HFFc6 (cell line): ENCODE measurements at places on chromosomes 5 and 9.

DNA sequence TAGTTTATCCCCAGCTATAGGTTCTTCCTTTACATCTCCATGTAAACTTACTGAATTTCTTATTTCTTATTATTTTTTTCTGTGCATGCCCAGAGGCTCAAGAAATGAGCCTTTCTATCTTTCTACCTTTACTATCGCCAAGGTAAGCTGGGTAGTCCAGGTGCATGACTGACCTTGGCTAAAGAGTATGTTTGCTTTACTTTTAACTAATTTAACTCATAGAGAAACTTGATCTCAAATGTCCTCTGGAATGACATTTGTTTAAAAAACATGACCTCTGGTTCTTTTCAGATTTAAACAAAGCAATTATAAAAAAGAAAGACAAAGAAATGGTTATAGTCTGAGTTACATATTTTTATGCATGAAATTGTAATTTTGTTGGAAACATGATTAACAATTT is 397 bp downstream of the C6 start:
- no peak for DNase-seq

DNA sequence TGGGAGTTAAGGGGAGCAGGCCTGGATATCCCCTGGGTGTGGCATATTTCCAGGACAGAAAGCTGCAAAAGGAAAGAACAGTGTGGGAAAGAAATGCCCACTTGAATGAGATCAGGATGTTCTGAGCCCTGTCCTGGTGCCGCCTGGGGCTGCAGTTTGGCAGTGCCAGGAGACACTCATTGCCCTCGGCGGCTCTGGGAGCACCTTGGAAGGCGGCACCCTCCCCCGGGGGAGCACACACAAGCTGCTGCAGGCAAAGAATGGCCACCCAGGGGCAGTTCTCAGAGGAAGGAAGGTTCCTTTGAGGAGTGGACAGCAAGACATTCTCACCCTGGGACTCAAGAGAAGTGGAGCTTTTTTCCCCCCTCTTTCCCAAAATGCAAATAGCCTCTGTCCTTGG is 305.3 kb downstream of the NTRK2 start:
- DNase-seq = no peak

- no peak for DNase-seq
These were observed 421.6 kb upstream of the SGCD start for GRCh38 chr5:155905364-155905763.

DNA sequence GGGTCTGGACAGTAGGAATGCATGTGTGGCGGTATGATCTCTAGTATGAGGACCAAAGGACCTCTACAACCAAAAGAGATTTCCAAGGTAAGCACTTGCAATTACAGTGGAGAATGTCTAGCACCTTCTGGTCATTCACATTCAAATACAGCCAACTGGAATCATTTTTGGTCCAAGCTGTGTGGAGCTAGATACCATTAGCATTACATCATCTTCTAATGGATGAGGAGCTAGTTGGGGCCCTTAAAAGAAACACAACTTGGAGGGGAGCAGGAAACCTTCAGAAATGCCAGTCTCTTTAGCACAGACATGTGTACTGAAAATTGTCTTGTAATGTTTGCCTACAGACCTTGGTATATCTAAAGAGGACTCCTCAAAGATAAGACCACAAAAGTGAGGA is 244.7 kb downstream of the BNC2 start:
- DNase-seq = peak; percentile 40

GRCh38 chr5:42992088-42992879 is 47.8 kb downstream of the ANXA2R start:
- peak; percentile 40 for DNase-seq

DNA sequence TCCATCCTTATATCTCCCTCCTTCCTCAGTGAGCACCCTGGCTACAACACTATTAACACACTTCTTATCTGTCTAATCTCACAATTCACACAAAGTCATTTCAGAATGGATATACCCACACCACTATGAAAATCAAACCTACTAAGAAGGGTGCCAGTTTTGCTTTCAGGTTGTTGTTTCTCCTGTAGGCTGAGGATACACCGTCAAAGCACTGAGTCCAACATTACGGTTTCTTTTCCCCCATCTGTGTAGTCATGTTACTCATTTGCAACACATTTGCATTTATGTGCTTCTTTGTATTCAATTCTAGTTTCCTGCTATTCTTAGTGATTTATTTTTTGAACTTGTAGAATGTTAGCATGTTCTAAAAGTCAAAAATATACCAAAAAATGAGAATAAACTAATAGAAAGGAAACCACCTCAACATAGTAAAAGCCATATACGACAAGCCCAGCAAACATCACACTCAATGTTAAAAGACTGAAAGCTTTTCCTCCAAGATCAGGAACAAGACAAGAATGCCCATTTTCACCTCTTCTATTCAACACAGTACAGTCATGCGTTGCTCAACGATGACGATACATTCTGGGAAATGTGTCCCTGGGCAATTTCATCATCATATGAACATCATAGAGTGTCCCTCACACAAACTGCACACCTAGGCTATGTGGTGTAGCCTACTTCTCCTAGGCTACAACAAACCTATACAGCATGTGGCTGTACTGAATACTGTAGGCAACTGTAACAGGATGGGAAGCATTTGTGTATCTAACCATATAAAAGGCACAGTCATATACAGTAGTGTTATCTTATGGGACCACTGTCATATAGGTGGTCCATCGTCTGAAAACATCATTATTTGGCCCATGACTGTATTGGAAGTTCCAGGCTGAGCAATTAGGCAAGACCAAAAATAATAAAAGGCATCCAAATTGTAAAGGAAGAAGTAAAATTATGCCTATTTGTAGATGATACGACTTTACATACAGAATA is 6.3 kb downstream of the ROR2 start:
- no peak for DNase-seq

DNA sequence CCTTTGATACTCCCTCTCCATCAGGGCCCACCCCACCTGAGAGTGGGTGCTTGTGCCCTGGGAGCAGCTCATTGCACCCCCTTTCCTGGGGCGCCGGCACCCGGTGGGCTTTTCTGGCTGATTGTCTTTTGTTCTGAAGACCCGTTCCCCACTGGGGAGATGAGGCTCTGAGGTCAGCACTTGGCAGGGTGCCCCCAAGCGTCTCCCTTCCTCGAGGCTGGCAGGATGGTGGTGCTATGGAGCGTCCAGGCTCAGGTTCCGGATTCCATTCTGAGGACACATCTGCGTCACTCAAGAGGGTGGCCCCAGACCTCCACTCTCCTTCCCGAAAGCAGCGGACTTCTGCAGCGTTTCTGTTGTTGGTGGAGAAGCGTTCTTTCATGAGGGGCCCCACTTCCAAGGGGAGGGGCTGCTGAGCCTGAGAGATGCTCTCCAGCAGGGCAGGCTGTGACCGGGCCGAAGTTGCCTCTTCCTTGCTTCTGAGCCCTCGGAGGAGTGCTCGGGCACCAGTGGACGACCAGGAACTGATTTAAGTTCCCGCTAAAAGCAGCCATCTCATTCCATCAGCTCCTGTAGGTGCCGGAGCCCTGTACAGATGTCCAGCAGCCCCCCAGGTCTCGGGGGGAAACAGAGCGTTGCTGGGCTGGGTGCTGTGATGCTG is 42.2 kb downstream of the COL5A1 start:
- DNase-seq = no peak

DNA sequence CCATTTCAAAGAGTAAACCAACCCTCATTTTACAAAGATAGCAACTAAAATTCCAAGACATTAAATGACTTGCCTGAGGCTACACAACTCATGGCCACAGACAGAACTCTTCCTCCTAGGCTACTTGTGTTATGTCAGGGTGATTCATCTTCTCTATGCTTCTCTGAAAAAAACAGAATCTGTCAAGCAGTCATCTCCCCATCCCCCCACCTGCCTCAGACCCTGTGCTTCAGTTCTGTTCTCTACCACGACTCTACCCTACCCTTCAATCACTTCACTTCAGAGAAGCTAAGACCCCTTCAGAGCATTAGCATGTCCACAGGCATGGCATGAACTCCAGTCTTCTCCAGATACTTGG is 277.7 kb upstream of the PTGER4 start:
- peak; percentile 87 for DNase-seq

- DNase-seq = no peak
These were observed 93.7 kb downstream of the JAKMIP2 start for GRCh38 chr5:147688656-147689356.

- no peak for DNase-seq
These were observed 21.0 kb upstream of the SUSD3 start for GRCh38 chr9:93037476-93037971.

DNA sequence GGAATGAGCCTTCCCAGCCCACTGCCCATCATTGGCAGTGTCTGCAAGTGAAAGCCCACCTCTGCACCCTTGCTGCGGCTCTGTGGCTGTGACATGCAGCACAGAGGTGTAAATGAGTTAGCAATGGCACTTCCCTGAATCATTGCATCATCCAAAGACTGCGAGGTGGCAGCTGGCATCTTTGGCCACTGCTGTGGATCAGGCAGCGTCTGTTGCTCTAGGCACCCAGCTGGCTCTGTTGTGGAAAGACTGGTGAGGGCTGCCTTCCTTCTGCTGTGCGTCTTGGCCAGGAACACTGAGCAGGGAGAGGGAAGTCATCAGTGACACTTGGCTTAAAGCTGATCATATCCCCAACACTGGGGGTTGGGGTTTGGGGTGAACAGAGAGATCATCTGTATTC is 64.5 kb downstream of the MFAP3 start:
- no peak for DNase-seq

DNA sequence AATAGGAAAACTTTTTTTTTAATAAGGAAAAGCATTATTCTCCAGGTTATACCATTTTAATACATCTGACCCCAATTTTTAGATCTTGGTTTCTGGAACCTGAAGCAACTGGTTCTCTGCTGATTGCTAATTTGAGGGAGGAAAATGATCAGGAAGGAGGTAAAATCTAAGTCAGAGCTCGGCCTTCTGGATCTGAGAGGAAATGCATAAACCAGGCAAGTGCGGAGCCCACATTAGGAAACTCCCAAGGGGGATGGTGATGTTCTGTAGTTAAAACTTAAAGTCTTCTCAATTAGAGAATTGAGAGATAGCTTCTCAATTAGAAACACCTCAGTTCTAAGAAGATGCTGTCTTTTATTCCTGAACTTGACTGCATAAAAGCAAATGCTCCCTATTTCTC is 113.5 kb downstream of the TSSK1B start:
- DNase-seq = no peak

DNA sequence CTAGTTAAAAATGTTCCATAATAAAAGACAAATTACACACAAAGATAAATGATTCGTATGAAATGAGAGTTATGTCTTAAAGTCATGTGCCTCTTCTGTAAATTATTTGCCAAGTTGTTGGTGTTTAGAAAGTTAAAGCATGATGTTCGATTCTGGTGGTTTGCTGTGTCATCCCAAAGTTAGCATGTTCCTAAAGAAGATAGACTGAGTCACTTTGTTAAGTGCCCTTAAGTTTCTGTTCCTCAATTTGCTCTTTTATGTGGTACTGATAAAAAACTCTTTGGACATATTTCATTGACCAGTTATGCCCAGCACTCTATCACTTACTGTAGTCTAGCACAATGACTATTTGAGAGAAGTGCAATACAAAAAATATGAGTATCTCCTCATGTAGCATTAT is 366.9 kb upstream of the ZNF608 start:
- no peak for DNase-seq

DNA sequence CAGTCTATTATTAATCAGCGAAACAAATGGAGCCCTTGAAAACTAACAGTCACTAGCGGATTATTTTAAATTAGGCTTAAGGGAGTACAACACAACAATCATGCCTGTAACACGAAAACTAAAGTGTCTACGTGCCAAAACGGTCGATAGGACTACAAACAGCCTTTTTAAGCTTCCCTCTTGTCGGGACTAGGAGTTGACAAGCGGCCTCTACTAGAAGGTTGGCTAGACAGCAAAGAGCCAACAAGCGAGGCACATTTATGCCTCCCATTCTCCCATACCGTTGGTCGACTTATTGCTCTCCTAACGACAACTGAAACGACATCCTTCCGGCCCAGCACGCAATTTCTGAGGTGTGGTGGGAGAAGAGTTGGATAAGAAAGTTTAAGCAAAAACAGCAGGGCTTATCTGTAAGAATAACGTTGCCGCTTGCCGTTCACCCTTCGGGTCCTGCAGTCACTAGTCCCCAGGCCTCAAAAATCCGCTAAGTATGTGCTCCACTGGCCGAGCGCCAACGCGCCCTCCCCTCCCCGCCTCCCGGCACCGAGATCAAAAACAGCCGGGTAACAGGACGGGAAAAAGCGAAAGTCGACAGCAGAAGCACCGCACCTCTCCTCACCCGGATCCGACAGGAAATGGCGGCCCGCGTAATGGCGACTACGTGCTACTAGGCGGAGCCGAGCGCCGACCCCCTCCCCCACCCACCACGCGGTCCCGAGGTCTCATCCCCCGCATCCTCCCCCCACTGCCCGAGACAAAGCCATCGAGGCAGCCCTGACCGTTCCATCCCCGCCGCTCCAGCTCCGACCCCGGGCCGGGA is 813 bp downstream of the HNRNPK start:
- peak; percentile 68 for DNase-seq

- no peak for DNase-seq
These were observed 9.3 kb downstream of the HIGD2A start for GRCh38 chr5:176397736-176398420.

GRCh38 chr5:98540056-98540455 is 233.4 kb upstream of the RGMB start:
- no peak for DNase-seq

- DNase-seq = no peak
These were observed 32.0 kb downstream of the SMIM15 start for GRCh38 chr5:61130289-61130688.

GRCh38 chr5:2272755-2273154 is 390.0 kb upstream of the IRX4 start:
- DNase-seq = no peak

DNA sequence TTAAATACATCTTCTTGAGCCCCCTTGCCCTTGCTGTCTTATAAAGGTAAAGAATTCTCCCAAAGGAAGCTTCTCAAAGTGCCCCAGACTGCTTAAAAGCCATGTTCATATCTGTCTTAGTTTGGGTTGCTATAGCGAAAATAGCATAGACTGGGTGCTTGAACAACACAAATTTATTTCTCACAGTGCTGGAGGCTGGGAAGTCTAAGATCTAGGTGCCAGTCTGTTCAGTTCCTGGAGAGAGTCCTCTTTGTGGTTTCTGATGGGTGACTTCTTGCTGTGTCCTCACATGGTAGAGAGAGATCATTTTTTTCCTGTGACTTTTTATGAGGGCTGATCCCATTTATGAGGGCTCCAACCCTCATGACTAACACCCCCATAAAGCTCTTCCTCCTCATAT is 486.7 kb upstream of the ADAMTS16 start:
- no peak for DNase-seq

DNA sequence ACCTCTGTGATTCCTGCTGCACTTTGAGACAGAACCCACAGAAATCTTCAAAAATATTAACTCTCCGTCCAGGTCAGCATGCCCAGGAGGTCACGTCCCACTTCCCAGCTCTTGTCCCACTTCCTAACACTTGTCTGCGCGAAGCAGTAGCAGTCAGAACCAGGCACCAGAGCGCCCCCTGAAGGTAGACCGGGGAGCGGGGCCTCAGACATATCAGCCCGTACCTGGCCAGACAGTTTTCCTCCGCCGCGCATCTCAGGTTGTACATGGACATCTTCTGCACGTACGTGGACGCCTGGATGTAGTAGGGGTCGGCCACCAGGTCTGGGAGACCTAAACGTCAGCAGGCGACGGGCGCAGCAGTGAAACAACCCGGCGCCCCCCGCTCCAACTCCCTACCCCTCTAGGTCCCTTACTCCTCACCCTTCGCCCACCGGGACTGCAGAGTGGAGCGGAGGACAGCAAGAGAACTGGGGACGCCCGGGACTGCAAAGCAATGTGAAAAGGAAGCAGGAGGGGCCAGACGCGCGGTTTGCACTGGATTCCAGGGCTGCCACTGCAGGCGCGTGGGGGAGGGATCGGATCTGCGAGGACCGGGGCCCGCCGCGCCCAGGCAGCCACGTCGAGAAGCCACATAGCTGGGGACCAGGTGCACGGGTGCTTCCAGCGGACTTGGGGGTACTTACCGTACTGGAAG is 1.2 kb downstream of the LOX start:
- DNase-seq = peak; percentile 71
